ENCODE measurements at places on chromosomes 1 and 21. TPM values are rescaled to one million over a fixed set of nuclear protein-coding genes. Genes with fewer than 3 reads are reported as not detected.

DNA sequence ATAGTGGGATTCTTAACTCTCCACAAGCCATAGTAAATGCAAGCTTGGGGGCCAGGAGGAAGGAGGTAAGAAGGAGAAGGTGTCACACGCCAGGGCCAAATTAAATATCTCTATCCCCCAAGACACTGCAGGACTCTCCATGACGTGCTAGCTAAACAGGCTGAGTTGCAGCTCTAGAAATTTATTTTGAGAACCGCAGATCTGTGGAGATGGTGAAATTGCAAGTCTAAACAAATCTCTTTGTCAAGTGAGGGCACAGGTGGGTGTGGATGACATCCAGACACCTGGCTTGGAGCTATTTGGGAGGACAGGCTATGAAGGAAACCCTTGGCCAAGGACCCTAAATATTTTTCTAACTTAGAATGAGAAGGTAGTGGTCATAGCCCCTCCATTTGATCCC is 39.5 kb upstream of the USP1 start:
- no peak for DNase-seq

Gene SLC22A15
- 0.23 TPM for total RNA-seq

DNA sequence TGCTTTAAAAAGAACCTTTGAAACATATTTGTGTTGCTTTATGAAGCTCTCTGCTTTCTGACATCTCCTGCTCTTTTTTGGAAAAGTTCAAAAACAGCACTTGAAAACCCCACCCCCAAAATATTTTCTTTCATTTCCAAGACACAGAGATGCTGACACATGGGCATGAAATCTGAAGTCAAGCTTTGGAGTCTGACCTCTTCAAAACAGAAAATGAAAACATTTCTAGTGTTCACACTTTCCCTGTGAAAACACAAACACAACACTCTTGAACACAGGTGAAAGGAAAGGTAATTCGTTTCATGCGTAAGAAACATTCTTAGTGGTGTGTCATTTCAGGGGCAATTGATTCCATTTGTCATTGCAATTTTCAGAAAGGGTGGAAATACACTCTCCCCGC is 10.8 kb downstream of the NGF start:
- DNase-seq: no peak

Gene SYT11
- total RNA-seq: 0.58 TPM

DNA sequence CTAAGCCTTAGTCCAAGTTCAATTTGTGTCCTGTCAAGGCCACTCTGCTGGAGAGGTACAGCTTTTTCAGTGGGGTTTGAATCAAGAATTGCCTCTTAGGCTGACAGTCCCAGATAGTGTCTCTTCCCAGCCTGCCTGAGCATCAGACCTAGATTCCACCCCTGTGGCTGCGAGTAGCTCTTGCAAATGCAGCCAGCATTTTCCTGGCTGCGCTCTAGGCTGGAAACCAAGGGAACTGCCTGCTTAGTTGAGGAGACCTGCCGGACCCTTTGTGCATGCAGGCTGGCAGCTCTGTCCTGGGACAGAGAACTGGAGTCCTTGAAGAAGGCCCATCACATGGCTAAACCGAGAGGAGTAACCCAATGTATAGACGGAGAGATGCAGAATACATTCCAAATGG is 293.7 kb downstream of the PCP4 start:
- DNase-seq: no peak

DNA sequence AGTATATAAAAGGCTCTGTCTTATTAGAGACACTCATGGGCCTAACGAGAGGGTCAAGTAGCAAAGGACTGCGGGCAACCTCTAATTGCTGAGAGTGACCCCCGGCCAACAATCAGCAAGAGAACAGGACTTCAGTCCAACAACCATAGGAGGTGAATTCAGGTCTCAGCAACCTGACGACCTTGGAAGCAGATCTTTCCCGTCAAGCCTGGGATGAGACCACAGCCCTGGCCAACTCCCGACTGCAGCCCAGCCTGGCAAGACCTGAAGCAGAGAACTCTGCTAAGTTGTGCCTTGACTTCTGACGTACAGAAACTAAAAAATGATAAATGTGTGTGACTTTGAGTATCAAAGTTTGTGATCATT is 5.7 kb downstream of the ECHDC2 start:
- peak; percentile 73 for DNase-seq

GRCh38 chr1:117014209-117014608 is 12.6 kb downstream of the CD101 start:
- no peak for DNase-seq

DNA sequence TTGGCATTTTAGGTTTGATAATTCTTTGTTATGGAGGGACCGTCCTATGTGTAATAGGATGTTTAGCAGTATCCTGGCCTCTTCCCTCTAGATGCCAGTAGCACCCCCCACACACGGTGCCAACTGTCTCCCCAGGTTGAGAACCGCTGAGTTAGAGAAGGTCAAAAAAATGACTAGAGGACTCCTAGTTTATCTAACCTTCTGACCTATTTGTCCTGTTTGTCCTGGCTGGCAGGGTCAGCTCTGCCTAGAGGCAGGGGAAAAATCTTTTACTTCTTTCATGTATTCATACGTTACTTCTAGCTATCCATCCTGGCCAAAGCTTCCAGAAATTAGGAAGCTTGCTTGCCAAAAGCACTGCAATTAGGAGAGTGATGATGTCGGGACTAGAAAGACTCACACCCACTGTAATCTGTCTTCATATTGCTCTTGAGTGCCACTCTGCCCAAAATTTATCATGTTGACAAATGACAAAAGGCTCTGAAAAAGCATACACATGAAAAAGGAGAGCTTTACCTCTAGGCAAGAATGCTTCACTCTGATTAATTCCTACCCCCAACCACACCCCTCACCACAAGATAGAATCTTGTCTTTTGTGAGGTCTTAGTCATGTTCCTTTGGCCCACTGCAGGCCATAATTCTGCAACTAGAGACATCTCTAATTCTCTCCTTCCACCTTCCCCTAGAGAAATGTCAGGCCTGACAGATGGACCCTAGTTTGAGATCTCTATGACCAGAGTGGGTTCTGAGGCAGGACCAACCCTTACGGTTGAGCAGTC is 14.4 kb upstream of the AKR1A1 start:
- DNase-seq: no peak

Gene GSTM1
- total RNA-seq: not detected

GRCh38 chr1:156420205-156421061 is 51.4 kb downstream of the RHBG start:
- DNase-seq: no peak

Gene ETNK2
- total RNA-seq: 213 TPM

GRCh38 chr1:160085686-160086455 is 4.5 kb downstream of the KCNJ9 start:
- DNase-seq: peak; percentile 79

DNA sequence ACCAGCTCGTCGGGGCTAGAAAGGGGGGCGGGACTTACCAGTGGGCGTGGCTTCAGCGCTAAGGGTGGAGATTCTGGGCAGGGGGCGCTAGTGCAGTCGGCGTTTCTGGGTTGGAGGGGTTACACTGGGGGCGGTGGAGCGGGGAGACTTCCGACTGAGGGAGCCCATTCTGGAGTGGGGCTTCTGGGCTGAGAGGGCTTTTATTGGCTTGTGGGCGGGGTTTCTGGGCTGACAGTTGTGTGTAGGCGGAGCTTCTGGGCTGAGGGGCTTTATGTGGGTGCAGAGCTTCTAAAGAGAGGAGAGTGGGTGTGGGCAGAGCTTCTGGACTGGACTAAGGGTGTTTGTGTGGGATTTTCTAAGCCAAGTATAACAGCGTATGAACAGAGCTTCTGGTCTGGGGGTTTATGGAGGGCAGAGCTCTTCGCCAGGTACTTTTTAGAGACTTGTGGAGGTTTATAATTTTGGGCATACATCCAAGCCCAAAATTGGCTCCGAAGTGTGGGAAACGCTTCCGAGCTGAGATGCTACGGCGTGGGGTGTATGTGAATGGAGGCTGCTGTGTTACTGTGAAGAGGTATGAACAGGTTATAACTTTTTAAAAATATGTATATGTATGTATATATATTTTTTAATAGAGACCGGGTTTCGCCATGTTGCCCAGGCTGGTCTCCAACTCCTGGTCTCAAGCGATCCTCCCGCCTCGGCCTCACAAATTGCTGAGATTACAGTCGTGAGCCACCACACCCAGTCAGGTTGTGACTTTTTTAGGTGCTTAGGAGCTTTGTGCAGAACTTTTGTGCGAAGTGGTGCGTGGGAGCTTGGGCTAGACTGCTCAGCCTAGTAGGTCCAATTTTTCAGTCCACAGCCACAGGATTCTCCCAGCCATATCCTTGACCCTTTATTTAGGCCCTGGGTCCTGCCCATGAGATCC is 825 bp downstream of the TMEM39B start:
- DNase-seq: no peak

GRCh38 chr1:12615865-12616708 is 1.9 kb downstream of the DHRS3 start:
- DNase-seq: peak; percentile 83

GRCh38 chr1:155307247-155307740 is 1.4 kb upstream of the FDPS start:
- DNase-seq: no peak

GRCh38 chr1:67601539-67601938 is 83.5 kb upstream of the GADD45A start:
- no peak for DNase-seq

GRCh38 chr1:74199504-74199903 is 1.5 kb downstream of the FPGT start:
- DNase-seq: no peak

- DNase-seq: no peak
These were observed 241.1 kb downstream of the NPHP4 start for GRCh38 chr1:5751163-5751540.

- DNase-seq: no peak
These were observed 72.6 kb upstream of the TARDBP start for GRCh38 chr1:10939654-10940450.

GRCh38 chr1:201020040-201020591 is 3.4 kb downstream of the KIF21B start:
- DNase-seq: no peak

Gene JUN
- total RNA-seq: 12.4 TPM

Gene PRAMEF33
- 0.25 TPM for total RNA-seq

Gene SFN
- total RNA-seq: 0.40 TPM

Gene AMPD1
- not detected for total RNA-seq

- DNase-seq: no peak
These were observed 1.1 kb downstream of the BSDC1 start for GRCh38 chr1:32393136-32393535.

Gene LAMB3
- 7.8 TPM for total RNA-seq

Gene AQP10
- total RNA-seq: not detected

GRCh38 chr1:83901547-83902155 is 97.3 kb downstream of the TTLL7 start:
- DNase-seq: peak; percentile 72

DNA sequence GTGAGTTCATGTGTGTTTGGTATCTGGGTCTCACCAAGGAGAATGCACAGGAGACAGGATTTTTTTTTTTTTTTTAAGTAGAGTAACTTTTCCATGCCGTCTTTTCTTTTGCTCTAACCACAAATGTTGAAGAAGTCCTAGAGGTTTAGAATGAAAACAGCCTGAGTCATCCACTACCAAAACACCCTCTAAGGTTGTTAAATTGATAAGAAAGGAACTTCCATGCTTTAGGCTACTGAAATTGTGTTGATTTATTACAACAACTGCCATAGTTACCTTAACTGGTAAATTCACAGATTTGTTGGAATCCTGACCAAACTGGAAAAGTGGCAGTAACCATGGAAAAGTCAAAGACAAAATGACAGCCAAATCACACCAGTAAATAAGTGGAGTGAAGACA is 375.6 kb downstream of the AMY1C start:
- no peak for DNase-seq

Gene LDLRAP1
- total RNA-seq: 23.4 TPM

DNA sequence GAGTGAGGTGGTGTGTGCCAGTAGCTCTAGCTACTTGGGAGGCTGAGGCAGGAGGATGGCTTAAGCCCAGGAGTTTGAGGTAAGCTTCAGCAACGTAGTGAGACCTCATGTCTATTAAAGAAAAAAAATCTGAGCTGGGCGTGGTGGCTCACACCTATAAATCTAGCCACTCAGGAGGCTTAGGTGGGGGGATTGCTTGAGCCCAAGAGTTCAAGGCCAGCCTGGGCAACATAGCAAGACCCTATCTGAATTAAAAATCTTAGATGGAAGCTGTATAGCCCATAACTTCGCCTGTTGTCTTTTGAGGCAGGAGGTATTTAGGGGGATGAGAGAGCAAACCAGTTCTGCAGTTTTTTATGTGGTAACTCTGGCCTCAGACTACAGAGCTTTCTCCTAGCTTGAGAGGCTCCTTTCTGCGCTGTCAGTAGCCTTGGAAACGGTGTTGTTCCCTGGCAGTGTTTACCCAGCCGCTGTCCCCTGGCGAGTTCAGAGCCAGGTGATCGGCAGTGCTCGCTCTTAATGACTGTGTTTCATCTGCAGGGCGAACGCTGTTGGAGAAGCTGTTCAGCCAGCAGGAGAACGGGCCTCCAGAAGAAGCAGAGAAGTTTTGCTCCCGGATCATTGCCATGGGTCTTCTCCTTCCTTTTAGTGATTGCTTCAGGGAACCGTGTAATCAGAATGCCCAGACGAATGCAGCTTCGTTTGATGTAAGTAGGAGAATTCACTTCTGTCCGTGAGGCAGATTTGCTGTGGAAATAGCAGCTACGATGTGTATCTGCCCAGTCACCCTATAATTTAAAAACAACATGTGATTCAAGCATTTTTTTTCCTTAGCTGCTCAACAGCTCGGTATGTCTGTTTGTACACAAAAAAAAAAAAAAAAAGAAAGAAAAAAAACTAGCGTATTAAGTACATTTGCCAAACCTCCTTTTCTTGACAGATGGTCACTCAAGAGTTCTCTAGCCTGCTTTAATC is 31.2 kb downstream of the FMN2 start:
- no peak for DNase-seq

- no peak for DNase-seq
These were observed 5.4 kb upstream of the RGSL1 start for GRCh38 chr1:182444497-182444896.

GRCh38 chr1:81681601-81682266 is 119.0 kb upstream of the ADGRL2 start:
- no peak for DNase-seq

Gene ANXA9
- 9.3 TPM for total RNA-seq

DNA sequence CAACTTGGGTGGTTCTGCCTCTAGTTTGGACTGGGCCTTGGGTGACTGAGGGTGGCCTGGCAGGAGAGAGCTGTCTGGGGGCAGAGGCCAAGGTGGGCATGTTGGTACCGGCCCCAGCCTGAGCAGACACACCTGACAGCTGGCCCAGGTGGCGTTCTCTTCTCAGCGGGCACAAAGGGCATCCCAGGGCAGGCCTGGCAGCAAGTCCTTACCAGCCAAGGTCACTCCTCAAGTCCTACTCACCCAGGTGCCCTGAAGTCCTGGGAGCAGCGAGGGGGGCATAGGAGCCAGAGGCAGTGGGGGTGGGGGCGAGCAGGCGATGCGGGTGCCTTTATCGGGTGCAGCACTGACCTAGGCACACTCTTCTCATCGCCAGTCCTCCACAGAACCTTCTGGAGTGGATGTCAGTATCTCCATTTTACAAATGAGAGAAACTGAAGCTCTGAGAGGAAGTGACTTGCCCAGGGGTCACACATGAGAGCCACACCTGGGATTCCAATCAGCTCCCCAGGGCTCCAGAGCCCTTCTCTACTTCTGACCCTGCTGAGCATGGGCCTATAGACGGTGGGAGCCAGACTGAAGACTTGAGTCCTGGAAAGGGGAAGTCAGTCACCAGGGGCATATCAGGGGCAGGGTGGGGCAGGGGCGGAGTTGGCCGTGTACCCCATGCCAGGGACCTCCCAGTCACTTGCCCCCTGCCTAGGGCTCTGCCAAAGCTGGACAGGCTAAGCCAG is 587 bp upstream of the SLC25A34 start:
- peak; percentile 76 for DNase-seq
